ENCODE measurements at places on chromosomes 13 and 19.

- DNase-seq, result no peak
These were observed 34.9 kb downstream of the AP1M1 start for GRCh38 chr19:16232568-16232967.

DNA sequence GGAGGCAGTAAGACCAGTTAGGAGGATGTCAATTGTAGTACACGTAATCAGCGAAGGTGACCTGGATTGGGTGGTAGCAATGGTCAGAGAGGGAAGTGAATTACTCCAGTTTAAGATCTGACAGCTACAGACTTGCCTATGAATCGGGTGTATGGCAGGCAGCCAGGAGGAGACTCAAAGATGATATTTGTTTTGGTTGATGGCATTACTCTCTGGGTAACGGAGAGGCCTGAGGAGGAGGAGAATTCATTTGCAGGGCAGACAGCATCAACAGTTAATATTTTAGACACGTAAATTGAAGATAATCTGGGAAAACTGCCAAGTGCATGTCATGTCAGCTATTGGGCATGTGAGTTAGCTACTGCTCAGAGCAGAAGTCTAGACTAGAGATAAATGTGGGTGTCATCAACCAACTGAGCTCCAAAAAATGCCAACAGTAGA lies 109.2 kb downstream of the SGCG start:
- DNase-seq, result no peak

DNA sequence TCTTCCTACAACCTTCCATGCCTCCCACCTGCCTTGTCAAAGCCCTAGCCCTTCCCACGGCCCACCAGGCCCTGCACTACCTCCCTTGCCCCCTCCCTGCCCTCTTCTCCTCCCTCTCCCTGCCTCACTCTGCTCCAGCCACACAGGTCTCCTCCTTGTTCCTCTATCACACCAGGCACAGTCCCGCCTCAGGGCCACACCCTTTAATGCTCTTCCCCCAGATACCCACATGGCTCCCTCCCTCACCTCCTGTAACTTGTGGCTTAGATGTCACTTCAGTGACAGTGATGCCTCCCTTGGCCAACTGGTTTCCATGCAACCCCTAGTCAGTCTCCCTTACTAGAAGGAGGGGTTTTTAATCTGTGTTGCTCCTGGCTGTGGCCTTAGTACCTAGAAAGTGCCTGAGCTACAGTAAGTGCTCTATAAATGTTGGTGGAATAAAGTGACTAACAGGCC lies 1.3 kb downstream of the SIRT6 start:
- DNase-seq, result no peak

DNA sequence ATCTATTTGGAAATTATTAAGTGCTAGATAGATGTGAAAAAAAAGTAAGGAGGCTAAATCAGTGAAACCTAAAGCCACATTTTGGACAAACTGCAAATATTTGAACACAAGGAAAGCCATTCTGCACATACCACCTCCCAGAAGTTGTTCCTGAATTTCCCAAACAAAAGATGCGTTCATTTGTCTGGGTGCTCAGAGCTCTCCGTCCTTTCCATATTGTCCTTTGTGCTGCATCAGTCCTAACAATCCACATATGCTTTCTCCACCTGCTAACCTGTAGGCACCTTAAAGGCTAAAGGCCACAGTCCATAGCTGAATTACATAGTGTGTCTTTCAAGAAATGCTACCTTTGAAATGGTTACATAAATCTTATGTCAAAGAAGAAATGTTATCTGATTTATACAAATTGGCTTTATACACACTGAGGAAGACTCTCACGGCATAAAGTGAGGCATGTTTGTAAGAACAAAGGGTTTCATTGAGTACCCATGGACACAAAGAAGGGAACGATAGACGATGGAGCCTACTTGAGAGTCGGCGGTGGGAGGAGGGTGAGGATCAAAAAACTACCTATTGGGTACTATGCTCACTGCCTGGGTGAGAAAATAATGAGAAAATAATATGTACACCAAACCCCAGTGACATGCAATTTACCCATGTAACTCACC lies 182.0 kb downstream of the RGCC start:
- no peak for DNase-seq

DNA sequence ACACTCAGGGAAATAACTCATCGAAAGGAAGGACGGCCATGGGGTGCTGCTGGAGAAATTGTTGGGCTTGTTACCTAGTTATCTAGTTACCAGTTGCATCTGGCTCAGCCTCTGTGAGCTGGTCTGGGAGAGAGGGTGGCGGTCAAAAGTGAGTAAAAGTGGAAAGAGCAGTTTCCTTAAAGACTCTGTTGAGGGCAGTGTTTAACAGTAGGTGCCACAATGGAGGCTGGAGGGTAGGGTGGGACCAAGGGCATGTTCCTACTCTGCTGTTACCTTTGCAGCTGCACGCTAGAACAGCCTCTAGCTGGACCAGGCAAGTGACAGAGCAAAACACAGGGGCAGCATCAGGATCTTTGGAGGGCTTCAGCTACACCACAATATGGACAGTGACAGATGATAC lies 228.8 kb upstream of the STARD13 start:
- DNase-seq, result no peak

DNA sequence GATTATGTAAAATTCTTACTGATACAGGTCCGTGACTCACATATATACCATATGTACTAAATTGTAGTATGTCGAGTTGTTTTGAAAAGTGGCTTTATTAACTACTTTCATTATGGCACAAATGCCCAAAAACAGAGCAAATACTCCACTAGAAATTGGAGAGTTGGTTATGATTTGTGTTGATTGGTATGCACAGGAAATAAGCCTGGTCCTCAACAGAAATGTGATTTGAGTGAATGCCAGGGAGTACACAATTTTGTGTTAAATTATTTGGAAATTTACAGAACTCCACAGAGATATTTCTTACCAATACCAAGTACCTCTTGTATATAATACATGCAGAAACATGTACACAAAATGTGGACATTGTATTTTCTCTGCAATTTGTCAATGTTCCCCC lies 676.7 kb downstream of the PCDH9 start:
- no peak for DNase-seq

GRCh38 chr13:66200555-66200954 lies 1029.6 kb downstream of the PCDH9 start:
- no peak for DNase-seq

GRCh38 chr19:29337029-29337428 lies 124.1 kb upstream of the UQCRFS1 start:
- DNase-seq, result no peak

GRCh38 chr19:11434703-11435056 lies 241 bp downstream of the ODAD3 start:
- DNase-seq, result no peak

DNA sequence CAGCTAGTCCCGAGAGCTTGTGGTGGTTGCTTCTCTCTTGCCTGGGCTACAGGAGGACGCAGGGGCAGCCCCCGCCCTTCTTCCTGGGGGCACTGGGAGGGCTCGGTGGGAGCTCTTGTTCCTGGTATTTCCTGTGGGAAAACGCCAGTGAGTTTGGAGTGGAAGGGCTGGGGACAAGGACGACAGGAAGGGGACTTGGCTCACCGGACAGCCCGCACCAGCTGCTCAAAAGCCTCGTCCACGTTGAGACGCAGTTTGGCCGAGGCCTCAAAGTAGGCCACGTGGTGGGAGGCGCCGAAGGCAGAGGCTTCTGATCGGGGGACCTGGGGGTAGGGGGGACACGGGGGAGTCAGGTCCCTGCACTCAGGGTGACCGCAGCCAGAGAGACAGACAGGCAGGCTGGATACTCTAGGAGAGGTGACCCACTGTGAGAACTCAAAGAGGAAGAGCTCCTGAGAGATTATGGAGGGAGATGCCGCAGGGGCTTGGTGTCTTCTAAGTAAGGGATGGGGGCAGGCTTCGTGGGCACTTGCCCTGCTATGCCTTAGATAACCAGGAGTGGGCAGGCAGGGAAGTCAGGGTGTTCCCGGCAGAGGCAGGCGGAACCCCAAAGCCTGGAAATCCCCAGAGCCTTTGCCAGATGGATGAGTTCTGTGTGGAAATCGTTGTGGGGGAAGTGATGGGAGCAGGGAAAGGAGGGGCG lies 4.3 kb downstream of the RRAS start:
- no peak for DNase-seq

DNA sequence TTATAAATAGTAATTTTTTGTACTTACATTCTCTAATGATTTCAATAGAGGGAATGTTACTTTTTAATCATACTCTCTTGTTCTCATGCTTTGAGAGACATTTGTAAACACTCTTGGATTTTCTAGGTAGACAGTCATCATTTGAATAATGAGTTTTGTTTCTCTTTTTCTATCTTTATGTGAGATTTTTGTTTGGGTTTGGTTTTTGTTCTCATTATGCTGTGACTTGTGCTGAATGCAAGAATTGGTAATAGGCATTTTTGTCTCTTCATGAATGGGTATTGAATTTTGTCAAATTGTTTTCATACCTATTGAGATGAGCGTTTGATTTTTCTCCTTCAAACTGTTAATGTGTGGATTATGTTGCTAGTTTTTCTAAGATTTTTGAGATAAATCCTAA lies 56.8 kb upstream of the GPR183 start:
- no peak for DNase-seq

- DNase-seq, result no peak
These were observed 133.3 kb downstream of the RNF17 start for GRCh38 chr13:24897293-24897692.

- DNase-seq, result no peak
These were observed 183.9 kb downstream of the LHFPL6 start for GRCh38 chr13:39419068-39419467.

DNA sequence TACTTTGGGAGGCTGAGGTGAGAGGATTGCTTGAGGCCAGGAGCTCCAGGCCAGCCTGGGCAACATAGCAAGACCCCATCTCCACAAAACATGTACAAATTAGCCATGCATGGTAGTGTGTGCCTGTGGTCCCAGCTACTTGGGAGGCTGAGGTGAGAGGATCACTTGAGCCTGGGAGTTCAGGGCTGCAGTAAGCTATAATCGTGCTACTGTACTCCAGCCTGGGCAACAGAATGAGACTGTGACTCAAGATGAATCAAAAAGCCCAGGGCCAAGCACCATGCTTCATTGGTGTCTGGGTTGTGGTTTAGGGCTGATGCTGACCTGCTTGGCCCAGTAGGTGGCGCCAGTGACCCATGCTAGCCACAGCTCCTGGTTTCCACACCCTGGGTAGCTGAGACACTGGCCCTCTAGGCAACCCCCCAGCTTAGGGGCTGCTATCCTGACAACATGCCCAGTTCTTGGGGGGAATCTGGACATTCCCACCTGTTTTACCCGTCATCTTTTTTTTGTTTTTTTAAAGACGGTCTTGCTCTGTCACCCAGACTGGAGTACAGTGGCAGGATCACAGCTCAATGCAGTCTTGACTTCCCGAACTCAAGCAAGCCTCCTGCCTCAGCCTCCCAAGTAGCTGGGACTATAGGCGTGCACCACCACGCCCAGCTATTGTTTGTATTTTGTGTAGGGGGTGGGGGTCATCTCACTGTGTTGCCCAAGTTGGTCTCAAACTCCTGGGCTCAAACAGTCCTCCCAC lies 5.5 kb downstream of the CCDC124 start:
- peak; percentile 82 for DNase-seq

GRCh38 chr13:102628559-102628958 lies 31.8 kb downstream of the TPP2 start:
- DNase-seq, result no peak

- DNase-seq, result no peak
These were observed 107.0 kb downstream of the ZNF536 start for GRCh38 chr19:30479231-30479630.

DNA sequence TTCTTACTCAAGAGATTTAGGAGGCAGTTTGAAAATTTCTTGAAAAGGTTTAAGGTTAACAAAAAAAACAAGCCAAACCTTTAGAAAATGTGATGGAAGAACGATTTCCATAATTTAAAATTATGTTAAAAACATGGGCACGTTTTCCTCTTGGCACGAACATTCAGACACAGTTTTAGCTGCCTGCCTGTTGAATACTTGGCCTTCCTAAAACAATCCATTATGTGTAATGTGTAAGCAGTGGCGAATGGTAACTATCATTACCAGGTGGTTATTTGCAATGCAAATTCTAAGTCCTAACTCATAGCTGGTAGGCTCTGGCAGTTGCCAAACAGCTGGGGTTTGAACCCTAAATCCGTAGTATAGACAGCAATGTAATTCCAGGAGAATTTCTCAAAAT lies 1425.7 kb upstream of the SLC10A2 start:
- DNase-seq, result no peak

DNA sequence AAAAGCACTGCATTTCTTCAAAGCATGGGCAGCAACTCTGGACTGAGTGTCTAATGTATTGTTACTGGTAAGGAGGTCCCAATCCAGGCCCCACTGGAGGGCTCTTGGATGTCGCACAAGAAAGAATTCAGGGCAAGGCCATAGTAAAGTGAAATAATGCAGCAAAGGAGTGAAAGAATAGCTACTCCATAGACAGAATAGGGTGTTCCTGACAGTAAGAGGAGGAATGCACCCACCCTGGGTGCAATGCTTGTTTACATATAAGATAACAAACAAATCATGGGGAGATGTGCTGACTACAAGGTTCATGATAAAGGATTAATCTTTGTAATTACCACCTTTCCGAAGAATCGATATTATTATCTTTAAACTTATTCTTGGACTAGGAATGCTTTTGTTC lies 58.8 kb upstream of the ABCC4 start:
- DNase-seq, result no peak

DNA sequence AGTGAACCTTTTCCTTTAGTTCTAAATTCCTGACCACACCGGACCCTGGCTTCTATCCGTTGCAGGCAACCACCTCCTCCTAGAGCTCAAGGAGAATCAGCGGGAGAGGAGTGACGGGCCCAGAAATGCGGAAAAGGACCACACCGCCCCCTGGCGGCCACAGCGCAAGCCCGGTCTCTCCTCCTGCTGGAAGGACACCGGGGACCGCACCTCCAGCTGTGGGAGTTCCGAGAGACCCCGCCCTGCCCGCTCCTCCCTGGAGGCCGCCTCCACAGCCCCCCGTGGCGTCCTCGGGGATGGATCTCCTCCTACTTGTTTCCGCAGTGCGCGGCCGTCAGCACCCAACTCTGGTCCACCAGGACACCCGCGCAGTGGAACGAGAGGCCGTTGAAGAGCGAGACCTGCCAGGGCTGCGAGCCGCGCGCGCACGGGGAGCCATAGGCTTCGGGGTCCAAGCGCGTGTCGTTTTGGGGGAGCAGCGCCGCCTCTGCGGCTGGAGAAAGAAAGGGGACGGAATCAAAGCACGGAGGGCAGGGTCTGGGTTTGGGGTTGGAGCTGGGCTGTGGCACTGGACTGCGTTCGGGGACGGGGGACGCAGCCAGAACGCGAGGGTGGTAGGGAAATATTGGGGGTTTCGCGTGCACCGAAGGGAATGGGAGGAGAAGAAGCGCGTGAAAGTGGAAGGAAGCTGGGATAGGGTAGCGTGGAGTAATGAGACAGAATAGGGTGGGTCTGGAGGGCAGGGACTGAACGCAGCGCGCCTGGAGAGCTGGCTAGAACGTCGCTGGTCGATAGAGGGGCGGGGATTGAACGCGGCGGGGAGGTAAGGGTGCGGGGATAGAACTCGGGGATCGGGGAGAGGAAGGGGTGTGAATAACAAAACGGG lies 2.5 kb downstream of the KLK10 start:
- DNase-seq, result peak; percentile 40

GRCh38 chr19:46192992-46193650 lies 36.4 kb upstream of the IGFL1 start:
- DNase-seq, result no peak

GRCh38 chr19:55487924-55488687 lies at the start of gene SSC5D:
Gene SSC5D (plus strand): TSS chr19:55488436. CDS start chr19:55488590, 154 bp downstream.
- DNase-seq, result no peak

Measured in activated T-cell treated with anti-CD3 and anti-CD28 coated beads, Interleukin-2, amount 50 U/mL, for 4 hours (primary cell).